RPMI8226 (cell line): ENCODE measurements at places on chromosomes 1 and 21.

GRCh38 chr1:55700359-55701130 is 485.4 kb upstream of the USP24 start:
- no peak for DNase-seq

- DNase-seq, result no peak
Observed at GRCh38 chr21:17921579-17922530, 102.7 kb upstream of the C21orf91 start.

GRCh38 chr1:224616756-224617409 is 766 bp downstream of the CNIH3 start:
- DNase-seq, result no peak

- DNase-seq, result no peak
Observed at GRCh38 chr1:150604226-150604588, 24.8 kb upstream of the MCL1 start.

DNA sequence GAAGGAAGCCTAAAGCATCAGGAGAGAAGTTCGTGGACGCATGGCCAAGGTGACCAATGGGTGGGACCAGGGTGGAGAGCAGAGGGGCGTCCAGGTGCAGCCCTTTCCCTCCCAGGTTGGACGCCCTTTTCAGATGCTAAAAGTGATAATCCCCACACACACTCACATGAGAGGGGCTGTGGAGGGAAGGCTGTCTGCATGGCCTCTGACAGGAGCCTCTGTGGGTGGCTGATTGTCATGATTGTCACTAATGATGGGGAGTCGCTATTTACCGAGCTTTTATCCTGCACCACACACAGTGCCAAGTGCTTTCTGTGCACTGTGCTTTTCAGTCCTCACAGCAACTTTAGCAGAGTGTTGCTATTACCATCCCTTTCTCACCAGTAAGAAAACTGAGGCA is 27.1 kb upstream of the C1QA start:
- no peak for DNase-seq

GRCh38 chr1:20083178-20083944 is 13.4 kb downstream of the PLA2G5 start:
- no peak for DNase-seq

DNA sequence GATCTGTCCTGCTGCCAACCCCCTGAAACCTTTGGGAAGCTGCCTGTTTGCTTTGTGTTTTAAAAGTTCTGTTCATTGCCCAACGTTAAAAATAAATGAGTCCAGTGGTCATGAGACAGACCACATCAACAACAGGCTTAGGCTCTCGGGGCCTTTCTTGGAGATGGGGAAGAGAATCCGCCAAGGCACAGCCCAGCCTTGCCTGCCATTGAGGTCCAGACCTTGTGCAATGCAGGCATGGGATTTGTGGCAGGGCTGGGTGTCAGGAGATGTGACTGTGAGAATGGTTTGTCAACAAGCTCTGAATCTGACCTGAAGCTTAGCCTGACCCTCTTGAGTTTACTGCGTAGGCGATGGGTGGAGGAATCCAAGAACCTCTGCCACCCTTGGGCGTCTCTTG is 4.2 kb downstream of the SPSB1 start:
- no peak for DNase-seq

- DNase-seq, result peak; percentile 25
Observed at GRCh38 chr1:87450615-87451209, 122.0 kb downstream of the LMO4 start.

DNA sequence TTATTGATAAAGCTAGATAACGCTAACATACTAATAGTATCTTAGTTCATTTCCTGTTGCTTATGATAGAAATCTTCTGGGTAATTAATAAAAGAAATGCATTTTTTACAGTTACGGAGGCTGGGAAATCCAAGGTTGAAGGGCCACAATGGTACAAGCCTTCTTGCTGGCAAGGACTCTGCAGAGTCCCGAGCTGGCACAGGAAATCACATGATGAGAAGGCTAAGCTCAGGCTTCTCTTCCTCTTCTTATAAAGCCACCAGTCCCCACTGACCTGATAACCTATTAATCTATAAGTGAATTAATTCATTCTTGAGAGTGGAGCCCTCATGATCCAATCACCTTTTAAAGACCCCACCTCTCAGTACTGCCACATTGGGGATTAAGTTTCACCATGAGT is 82.6 kb downstream of the GPR161 start:
- DNase-seq, result no peak

DNA sequence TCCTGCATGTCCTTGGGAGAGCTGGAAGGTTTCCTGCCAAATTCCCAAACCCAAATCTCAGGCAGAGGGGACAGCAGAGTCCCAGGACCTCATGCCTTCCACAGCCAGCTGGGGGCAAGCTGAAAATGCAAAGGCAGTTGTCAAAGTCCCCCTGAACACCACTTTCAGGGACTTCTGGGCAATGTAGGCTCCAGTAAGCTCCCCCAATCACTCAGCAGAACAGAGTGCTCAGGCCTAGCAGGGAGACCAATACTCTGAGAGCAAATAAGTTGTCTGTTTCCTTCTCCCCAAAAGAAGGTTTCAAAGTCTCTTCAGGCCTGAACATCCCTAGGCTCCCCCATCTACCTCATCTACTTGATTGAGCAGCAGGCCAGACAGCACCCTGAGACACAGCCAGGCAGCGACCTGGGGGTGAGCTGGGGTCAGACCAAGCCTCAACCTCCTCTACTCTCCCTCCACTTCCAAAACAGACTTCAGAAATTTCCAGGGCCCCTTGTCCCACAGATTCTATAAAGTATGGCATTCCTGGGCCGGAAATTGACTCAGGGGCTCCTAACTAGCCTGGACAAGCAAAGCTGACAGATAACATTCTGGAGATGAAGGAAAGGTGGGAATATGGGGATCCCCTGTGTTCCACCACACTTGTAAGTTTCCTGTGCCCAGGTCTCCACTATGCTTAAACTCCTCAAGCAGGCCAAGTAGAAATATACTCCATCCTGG is 1.9 kb downstream of the SLC9A1 start:
- no peak for DNase-seq

- DNase-seq, result no peak
Observed at GRCh38 chr1:185376288-185376687, 59.2 kb upstream of the IVNS1ABP start.

- no peak for DNase-seq
Observed at GRCh38 chr1:62523860-62524259, 73.5 kb upstream of the ANGPTL3 start.

DNA sequence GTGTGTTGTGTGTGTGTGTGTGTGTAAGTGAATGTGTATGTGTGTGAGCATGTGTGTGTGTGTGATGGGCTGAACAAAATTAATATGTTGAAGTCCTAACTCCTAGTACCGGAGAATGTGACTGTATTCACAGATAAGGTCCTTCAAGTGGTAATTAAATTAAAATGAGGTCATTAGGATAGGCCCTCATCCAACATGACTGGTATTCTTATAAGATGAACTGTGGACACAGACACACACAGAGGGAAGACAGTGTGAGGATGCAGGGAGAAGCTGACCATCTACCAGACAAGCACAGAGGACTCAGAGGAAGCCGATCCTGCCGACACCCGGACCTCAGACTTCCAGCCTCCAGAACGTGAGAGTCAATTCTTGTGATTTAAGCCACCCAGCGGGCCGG is 91.2 kb upstream of the PGBD5 start:
- no peak for DNase-seq

DNA sequence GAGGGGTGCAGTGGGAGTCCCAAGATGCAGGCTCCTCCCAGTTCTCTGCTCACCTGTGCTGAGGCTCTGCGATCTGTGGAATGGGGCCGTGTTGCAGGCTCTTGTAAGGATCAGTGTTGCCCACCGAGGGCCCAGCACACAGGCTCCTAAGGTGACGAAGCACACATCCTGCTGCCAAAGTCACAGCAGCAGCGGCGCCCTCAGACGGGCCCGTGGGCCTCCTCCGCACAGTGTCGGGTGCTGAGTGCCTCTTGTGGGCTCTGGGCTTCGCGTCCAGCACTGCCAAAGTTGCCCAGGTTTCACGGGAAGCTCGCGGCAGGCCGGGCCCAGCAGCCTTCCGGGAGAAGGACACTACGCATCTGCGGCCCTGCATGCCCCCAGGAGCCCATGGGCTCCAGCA is 72.1 kb upstream of the ABCG1 start:
- no peak for DNase-seq

DNA sequence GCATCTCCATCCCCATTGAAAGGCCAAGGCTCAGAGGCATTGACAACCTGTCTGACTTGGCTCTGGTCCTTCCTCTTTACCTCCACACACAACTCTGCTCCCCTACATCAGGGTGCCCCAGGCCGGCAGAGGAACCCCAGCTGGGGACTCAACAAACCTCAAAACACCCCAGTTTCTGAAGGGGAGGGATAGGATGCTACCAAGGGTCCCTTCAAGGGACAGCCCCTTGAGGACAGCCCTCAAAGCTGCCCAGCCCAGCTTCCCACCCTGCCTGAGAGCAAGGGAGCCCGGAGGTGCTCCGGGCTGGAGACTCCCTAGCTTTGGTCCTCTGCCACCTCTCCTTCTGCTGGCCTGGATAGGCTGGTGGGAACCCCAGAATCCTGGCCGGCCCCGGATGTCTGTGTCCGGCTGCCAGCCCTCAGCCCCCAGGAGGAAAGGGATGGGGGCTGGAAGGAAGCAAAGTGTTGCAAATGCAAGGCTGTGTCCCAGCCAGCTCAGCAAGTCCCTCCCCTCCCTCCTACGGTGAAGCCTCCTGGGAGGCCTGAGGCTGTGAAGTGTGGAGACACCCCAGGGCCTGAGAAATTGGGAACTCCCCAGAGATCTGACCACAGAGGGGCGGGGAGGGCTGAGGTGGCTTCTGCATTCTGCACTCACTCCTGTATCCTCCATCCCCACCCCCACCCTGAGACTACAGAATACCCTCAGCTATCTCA is 1.1 kb upstream of the MARCKSL1 start:
- peak; percentile 85 for DNase-seq

DNA sequence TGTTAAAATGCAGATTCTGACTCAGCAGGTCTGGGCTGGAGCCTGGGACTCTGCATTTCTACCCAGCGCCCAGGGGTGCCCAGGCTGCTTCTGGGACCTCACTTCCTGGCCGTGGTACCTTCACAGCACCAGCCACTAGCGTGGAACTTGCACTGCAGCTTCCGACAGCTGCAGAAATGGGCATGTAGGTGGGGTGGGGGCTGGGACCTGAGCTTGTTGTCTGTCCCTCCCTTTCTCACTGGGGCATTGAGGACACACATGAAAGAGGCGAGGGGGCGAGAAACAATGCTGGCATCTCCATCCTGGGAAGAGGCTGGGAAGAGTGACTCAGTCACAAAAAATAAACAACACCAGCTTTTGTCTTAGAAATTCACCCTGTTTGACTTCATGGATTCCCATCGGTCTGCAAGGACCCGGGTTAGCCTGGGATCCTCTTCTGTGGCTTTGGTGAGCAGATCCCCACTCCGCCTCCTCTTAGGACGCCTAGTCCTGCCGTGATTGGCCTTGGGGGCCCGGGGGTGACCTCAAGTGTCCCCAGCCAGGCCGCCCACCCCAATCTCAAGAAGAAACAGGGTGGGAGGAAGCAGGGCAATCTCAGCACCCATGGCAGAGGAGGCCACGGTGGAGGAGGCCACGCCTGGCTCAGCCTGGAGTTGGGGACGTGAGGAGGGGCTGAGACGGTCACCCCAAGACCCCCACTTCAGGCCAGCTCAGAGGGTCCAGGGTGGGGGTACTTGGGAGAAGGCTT is 29.9 kb upstream of the POFUT2 start:
- no peak for DNase-seq

- no peak for DNase-seq
Observed at GRCh38 chr1:48943826-48944225, 167.1 kb upstream of the BEND5 start.

- DNase-seq, result no peak
Observed at GRCh38 chr21:35617491-35617890, 442.8 kb downstream of the SETD4 start.

GRCh38 chr1:234484218-234484617 is 5.2 kb upstream of the TARBP1 start:
- DNase-seq, result no peak

DNA sequence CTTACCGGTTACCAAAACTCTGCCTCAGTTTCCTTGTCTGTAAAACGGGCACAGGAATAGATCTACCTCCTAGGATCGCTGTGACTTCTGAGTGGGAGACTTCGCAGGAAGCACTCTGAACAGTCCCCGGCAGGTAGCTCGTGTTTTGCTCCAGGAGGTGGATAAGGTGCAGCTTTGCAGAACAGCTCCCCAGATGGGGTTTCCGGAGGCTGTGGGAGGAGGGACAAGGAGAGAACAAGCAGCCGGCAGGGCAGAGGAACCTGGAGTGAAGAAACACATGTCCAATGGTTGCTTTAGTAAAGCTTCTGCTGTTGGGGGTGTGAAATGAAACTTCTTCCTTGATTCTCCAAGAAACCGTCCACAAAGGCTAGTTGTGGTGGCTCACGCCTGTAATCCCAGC is 95.5 kb upstream of the TARDBP start:
- DNase-seq, result peak; percentile 47

GRCh38 chr1:11873395-11874257 is 14.9 kb upstream of the NPPB start:
- no peak for DNase-seq

DNA sequence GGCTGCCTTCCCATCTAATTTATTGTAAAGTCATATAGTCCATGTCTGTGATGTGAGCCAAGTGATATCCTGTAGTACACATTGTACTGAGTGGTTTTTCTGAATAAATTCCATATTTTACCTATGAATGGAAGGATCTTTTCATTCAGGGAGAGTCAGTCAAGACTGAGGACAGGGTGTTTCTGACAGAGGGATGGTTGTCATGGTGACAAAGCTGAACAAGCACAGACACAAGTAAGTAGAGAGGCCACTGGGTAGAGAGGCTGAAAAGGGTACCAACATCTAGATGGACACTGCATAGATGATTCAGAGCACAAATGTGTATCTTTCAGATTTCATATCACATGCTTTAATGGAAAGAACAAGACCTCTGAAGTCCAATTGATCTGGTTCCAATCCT is 22.6 kb upstream of the IL20 start:
- no peak for DNase-seq

DNA sequence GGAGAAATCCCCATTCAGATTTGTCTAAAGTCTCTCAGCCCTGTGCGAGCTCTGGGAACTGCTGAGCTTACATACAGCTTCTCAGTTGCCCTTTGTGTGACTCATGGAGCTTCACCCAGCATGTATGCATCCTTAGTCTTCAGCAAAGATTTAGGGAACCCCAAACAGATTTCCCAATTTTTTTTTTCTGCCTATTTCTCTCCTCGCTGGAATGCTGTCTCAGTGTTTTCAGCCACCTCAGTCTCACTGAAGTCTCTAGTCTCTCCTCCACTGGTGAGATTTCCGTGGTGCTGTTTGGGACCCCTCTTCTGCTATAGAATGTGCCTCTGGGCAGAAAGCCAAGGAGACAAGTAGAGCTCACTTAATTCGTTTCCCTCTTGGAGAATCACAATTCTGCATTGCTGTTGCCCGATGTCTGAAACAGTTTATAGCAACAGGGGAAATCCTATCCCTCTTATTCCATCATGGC is 28.1 kb upstream of the TXLNA start:
- no peak for DNase-seq
